Stimulated activated CD8-positive, alpha-beta memory T cell treated with anti-CD3 and anti-CD28 coated beads, Interleukin-4, amount 100 ng/mL, for 1 hour (primary cell): ENCODE measurements at places on chromosomes 1 and 21.

GRCh38 chr1:30275926-30276764 is 447.2 kb downstream of the MATN1 start:
- no peak for DNase-seq

GRCh38 chr1:159205225-159205624 is 550 bp downstream of the ACKR1 start:
- no peak for DNase-seq

DNA sequence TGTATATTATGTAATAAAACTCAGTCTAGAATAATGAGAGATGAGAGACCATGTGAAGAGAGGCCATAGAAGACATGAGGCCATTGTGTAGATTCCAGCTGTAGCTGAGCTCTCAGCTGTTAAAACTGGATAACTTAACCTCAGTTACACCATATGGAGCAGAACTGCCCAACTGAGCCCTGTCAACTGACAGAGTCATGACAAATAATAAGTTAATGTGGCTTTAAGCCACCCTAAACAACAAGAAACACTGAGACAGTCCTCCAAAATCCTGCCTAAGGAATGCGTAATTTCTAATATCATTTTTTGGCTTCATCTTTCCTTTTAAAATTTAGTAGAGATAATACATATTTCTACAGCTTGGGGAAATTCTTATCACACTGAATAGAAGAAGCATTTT is 580.0 kb upstream of the RGS18 start:
- DNase-seq: no peak

- DNase-seq: no peak
Observed at GRCh38 chr1:226292874-226293552, 16.0 kb downstream of the LIN9 start.

DNA sequence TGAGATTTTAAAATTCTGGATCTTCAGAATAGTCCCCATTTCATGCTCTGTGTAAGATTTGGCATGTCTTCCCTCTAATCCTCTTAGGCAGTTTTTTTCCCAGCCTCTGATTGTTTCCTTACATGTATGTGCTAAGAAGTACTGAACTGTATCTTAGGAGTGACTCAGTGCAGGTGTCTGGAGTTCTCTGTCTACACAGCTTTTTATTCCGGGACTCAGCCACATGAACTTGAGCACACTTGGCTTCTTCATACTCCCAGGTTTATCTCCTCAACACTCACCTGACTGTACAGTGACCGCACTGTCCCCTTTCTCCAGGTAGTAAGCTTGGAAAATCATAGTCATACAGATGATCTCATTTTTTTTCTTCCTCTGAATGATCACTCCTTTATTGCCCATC is 50.7 kb downstream of the SYT14 start:
- DNase-seq: no peak

DNA sequence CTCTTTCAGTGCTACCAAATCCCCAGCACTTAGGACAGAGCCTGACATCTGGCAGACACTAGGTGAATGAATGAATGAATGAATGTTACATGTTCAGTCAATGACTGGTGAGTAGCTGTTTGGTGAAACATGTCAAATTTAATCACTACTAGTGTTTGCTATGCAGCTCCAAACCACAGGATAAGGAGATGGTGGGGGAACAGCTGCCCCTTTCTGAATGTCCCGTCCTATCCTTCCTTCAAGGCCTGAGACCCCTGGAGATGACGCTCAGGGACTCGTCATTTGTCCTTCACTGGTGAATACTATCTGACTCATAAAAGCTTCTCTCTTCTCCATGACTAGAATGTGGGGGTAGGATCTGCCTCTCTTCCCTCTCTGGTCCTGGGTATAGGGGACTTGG is 175.4 kb downstream of the HIVEP3 start:
- no peak for DNase-seq

GRCh38 chr1:246679794-246680177 is 44.4 kb upstream of the SCCPDH start:
- DNase-seq: no peak

DNA sequence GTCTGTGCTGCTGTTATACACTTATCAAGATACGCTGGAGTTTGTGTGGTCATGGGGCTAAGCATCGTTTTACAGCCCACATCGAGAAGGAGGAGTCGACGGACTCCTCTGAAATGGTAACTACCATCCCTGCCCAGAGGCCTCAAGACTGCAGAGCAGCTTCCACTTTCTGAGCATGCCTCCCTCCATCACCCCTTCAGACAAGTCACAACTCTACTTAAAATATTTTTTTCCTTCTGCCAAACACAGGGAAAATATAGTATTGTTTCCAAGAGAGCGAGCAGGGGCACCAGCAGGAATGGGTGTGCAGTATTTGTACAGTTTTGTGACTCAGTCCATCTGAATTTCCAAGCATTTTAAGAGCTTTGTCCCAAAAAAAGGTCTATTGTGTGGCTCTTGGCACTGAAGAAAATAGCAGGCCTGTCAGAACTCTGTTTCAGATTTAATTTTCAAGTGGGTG is 14.1 kb downstream of the EVA1C start:
- no peak for DNase-seq

- DNase-seq: no peak
Observed at GRCh38 chr1:241776911-241777310, 71.1 kb upstream of the EXO1 start.

DNA sequence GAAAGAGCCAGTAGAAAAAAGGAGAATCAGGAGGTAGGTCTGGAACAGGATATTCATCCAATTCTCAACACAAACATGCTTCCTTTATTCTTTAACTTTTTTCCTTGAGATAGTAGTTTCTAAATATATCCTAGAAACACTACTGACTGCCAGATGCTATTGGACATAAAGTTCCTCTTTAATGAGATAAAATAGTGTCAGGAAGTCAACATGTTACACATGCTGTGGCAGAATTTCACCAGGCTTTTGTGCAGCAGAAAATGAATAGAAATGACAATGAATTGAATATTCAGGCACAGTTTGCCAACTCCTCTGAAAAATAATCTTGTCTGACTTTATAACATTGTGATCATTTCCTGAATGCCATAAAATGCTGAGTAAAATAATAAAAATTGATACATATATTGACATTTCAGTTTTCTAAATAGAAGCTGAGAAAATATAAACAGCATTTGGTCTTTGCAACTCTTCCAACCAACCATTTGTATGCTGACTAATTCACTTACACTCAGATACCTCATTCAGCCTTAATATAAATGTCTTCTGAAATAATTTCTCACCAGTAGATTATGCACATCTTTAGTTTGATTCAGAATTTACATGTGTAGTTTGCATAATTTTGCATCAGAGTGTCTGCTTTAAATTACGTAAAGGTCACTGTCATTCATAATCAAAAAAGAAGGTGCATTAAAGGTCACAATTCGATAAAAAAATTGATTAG is 486.1 kb upstream of the ADGRL2 start:
- no peak for DNase-seq

GRCh38 chr1:3219791-3220467 is 150.9 kb downstream of the PRDM16 start:
- no peak for DNase-seq

DNA sequence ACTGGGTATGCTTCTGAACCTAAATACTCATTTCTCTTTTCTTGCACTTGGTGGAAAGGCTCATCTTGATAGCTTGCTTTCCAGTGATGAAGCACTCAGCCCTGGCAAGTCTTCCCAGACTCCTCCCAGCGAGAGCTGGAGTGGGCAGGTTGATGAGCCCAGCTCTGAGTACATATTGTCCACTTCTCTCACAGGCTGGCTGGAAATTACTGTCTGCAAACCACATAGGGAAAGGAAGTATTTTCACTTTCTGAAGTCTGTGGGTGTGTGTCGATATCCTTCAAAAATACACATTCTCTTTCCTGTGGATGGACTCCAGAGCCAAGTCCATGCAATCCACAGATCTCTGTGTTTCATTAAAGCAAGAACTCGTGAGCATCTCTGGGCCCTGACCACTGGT is 38.7 kb upstream of the CNTN2 start:
- no peak for DNase-seq

GRCh38 chr1:156508205-156508954 is 7.8 kb upstream of the MEF2D start:
- DNase-seq: no peak

GRCh38 chr1:147609358-147609757 is 61.0 kb downstream of the ACP6 start:
- DNase-seq: no peak

GRCh38 chr1:27876341-27877114 is 4.2 kb downstream of the THEMIS2 start:
- DNase-seq: no peak

DNA sequence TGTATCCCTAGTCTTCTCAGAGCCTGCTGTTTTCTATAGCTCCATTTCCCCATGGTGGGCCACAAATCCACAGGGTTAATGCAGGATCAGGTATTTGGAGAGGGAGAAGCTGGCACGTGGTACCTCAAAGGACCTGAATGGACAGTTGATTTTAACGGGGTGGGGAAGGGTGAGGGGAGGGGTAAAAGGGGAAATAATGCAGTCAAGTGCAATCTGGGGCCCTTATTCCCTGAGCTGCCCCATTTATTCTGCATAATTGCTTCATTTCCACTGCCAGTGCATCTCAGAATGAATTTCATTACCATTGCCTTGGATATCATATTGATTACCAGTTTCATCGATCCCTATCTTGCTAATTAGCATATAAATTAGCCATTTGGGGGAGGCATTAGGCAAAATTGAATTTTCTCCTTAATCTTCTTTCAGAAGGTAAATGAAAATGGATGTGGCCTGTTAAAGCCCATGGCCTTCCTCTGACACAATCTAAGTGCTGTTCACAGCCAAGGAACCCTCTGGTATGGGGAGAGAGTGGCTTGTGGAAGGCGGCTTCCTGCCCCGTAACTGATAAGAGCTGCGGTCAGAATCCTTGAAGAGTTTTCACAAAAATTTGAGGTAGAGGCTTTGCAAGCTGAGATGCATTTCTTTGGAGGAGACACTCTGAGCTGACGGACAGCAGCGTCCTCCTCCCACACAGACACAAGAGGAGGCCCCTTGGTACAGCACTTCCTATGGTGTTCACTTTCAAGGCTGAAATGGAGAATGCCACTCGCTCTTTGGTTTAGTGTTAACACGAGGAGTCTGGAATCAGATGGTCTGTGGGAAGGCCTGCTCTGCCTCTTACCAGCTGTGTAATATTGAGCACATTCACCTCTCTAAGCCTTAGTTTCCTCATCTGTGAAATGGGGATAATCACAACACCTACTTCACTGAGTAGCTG is 34.4 kb downstream of the PHC2 start:
- DNase-seq: no peak

DNA sequence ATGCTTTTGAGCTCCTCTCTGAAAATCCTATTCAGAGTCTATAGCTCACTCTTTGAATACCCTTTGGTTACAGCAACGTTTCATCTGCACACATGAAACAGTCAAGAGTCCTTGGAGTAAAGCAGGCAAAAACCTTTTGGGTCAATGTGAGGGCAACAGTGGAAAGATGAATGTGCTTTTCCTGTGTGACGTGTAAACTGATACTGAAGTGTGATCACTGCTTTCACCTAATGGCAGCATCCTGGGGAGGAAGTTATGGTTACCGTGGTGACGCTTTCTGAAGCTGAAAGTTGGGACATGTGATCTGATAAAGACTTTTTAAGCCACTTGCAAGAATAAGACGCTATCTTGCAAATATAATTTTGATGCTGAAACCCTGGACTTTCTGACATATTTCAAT is 160.0 kb downstream of the SEC16B start:
- DNase-seq: no peak

DNA sequence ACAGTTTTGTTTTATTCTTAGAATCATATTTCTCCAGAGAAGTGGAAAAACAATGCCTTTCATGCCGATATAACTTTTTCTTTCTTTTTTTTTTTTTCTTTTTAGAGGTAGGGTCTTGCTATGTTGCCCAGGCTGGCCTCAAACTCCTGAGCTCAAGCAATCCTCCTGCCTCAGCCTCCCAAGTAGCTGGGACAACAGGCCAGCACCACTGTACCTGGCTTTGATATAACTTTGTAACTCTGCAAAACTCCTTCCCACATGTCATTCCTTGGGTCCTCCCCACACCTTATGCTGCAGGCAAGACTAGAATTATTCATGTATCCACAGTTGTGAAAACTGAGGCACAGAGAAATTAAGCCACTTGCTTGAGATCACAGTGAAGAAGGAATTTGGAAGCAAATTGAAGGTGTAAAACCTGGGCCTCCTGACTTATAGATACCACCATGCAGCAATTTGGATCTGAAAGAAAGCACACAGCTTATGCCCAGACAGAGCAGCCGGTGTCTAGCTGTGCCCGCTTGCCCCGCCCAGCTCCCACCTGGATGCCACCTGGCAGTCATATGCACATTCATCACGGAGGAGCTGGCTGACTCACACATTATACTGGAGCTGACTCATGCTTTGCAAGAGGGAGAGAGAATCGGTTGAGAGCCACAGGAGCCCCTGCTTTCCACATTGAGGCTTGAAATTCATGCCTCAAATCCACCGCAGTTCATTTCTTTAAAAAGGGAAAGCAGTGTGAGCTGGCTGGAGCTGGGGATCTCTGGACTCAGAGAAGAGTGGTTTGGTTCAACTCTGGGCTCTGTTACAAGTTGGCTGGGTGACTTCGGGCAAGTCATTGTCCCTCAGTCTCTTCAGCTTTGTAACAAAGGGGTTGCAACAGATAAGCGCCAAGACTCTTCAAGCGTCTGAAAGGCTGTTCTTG is 8.3 kb upstream of the SLC2A1 start:
- no peak for DNase-seq

- no peak for DNase-seq
Observed at GRCh38 chr1:207112616-207113296, 8.7 kb downstream of the C4BPA start.

DNA sequence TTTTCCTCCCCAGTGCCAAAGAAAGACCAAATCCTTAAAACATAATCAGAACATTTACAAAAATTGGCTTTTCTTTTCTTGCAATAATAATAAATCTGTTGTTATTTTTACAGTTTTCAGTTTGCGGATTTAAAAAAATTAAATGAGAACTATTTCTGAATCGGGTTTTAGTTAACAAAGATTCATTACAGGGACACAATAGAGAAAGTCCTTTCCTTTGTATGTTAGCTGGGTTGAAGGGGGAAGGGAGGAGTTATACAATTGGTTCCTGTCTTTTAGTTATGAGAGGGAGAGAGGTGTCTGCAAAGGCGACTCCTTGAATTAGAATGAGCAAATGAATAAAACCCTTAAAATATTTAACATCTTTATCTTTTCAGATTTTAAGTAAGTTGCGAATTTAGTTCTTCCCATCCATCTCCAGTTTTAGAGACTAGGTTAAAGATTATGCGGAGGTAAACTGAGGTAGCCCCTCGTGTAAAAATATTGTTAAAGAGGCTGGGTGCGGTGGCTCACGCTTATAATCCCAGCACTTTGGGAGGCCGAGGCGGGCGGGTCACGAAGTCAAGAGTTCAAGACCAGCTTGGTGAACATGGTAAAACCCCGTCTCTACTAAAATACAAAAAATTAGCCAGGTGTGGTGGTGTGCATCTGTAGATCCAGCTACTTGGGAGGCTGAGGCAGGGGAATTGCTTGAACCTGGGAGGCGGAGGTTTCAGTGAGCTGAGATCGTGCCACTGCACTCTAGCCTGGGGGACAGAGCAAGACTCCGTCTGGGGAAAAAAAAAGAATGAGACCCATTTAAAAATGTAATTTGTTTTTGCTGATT is 3.9 kb downstream of the SPEN start:
- no peak for DNase-seq
